ENCODE measurements at places on chromosomes 1 and 21.

DNA sequence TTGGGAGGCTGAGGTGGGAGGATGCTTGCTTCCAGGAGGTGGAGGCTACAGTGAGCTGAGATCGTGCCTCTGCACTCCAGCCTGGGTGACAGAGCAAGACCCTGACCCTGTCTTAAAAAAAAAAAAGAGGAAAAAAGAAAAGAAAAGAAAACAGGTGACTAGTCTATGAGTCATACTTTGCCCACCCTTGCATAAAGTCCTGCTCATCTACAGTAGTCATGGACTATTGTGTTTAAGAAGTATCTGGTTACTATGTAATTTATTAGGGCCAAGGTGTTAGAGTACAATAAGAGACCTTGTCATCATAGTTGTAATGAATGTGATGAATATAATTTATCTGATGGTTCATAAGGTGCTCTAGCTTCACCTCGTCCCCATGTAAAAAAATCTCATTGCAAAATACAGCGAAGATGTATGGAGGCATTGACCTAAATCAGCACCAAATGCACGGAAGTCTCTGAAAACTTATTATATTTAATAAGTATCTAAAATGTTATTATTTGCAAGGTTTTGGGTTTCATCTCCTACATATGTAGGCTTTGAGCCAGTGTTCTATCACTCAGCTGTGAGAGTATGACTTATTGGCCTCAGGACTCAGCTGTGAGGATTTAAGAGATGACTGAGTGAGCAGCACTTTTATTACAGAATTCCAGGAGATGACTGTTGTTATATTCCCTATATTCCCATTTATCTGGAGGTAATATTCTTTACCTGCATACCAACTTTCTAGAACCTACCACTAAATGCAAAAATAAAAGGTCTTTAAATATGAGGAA lies 19.9 kb upstream of the KCNJ6 start:
- no peak for DNase-seq

- DNase-seq = no peak
Observed at GRCh38 chr1:171355727-171356126, 41.7 kb downstream of the FMO4 start.

DNA sequence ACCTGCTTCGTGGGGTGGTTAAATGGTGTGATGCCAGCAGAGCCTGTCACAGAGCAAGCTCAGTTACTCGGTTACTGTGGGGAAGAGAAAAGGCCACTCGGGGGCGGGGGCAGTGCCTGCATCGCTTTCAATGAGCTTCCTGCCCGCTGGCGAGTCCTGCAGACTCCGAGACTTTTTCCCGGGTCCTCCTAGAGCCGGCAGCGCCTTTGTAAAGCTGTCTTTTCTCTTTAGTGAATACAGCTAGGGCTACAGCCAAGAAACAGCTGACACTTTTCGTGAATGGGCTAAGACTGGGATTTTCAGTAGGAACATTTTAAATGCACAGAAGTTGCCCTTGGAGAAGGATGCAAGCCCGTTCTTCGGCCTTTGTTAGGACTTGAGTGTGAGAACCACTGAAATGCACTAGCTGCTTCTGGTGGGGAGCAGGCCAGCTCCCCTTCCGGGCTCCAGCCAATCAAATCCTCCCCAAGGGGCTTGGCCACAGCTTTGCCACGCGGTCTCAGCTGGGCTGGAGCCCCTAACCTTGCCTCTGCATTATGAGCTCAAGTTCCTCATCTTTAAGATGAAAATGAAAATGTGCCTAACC lies 23.4 kb upstream of the EFHD2 start:
- DNase-seq = no peak

GRCh38 chr1:13642306-13643004 lies 57.5 kb upstream of the PRDM2 start:
- DNase-seq = no peak

GRCh38 chr1:3607703-3608065 lies 3.6 kb downstream of the MEGF6 start:
- DNase-seq = no peak

GRCh38 chr1:219876798-219877209 lies 51.6 kb downstream of the SLC30A10 start:
- DNase-seq = no peak

GRCh38 chr1:240962086-240962485 lies 350.1 kb upstream of the GREM2 start:
- no peak for DNase-seq

DNA sequence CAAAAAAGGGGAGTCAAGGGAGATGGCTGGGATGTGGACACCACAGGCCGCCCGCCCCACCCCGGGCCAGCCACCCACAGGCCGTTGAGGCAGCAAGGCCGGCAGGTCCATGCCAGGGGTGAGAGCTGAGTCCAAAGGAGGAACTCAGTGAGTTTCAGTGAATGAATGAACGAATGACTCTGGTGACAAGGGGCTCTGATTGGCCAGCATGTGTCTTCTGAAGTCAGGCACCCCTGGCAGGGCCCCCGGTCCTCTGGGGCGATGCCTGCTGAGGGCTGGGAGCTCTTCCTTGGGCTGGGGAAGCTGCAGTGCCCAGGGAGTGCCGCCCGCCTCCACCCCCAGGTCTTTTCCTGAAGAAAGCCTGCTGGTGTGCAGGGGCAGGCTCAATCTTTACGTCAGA lies 236.1 kb upstream of the VAMP3 start:
- no peak for DNase-seq

DNA sequence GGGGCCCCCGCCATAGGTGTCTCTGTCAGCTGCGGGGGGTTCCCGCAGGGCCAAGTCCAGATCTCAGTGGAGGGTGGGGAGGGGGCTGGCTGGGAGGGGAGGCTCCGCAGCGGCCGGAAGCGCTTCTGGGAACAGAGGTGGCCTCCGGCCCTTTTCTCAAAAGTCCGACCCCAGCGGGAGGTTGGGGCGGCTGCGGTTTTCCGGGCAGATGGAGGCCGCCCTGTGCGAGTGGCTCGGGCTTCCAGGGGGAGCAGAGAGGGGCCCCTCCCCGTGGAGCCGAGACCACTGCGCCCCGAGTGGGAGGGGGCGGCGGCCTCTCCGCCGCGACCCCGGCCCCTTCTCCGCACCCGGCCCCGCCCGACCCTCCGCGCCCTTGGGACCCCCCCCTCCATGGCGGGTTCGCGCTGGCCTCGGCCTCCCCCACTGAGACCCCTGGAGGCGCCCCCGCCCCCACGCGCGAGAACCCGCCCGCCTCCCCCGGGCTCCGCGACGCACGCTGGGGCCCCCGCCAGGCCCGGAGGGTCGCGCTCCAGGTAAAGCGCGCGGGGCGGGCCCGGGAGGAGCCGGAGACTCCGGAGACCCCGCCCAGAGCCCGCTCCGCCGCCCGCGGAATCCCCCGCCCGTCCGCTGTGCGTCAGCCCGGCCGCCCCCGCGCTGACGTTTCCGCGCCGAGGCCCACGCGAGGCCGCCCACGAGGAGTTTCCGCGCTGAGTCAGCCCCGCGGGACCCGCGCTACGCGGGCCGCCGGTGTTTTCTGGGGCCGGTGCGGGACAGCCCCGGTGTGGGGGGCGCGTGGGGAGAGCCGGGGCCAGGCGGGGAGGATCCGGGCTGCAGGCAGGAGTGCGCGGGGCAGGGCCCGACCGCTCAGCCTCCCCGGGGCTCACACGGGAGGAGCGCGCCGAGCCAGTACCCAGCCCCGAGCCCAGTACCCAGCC lies 5.2 kb downstream of the TNFRSF18 start:
- peak; percentile 81 for DNase-seq

DNA sequence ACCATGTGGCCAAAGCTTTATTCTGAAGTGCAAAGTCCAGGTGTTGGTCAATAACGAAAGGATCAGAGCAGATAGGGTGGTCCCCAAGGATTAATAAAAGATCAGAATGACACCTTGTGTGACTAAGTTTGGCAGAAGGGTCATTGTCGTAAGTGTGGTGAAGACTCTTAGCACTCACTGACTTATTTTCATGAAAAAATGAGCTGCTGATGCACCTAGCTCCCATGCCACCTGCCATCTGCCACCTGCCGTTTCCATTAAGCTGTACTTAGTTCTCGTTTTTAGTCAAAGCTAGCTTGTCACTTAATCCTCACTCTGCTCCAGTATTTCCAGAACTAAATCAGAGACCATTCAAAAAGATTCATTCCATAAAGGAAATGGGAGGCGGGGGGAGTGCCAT lies 112.6 kb downstream of the SEC16B start:
- DNase-seq = no peak

GRCh38 chr1:226581650-226582330 lies 33.2 kb downstream of the STUM start:
- no peak for DNase-seq

DNA sequence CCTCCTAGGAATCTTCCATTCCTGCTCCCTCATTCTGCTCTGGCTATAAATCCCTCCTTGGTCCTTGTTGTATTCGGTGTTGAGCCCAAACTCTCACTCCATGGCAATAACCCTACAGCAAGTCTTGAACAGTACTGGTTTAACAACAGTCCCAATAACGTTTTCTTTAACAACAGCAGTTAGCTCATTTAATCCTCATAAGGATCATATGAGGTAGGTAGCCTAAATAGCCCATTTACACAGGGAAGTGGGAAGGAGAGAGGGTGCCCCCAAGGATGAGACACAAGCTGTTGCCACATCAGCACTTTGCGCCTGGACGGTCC lies 444 bp upstream of the AGTRAP start:
- no peak for DNase-seq

GRCh38 chr1:147895123-147895522 lies 7.5 kb upstream of the GJA8 start:
- no peak for DNase-seq
